ENCODE measurements at places on chromosomes 13 and 19.

- H3K27me3 ChIP-seq = no peaks in the 10 kb centered on the region
- peaks cover 14% of the 10 kb centered on the region for H3K4me1 ChIP-seq
- no peaks in the 10 kb centered on the region for H3K36me3 ChIP-seq
Measured at GRCh38 chr13:94234738-94235137, 244.7 kb downstream of the DCT start.

DNA sequence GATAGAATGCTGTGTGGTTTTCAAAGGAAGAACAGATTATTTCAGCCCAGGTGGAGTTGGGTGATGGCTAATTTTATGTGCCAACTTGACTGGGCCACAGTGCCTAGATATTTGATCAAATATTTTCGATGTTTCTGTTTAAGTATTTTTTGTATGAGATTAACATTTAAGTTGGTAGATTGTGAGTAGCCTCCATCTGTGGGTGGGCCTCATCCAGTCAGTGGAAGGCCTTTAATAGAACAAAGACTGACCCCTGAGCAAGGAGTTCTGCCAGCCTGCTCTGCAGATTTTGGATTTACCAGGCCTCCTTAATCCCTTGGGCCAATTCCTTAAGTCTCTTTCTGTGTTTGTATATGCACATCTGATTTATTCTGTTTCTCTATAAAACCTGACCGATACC, 13.9 kb downstream of the LSM14A start:
- peaks cover 19% of the 10 kb centered on the region for H3K36me3 ChIP-seq
- H3K4me3 ChIP-seq = no peak overlapping the region
- H3K27ac ChIP-seq = no peak overlapping the region

- H3K27me3 ChIP-seq = peaks cover 3% of the 10 kb centered on the region
- H3K4me1 ChIP-seq = peaks cover 23% of the 10 kb centered on the region
- no peak for DNase-seq
- H3K4me3 ChIP-seq = no peak overlapping the region
Measured at GRCh38 chr13:45299194-45299593, 41.8 kb downstream of the TPT1 start.

- H3K27ac ChIP-seq = no peak overlapping the region
- no peaks in the 10 kb centered on the region for H3K4me1 ChIP-seq
- DNase-seq = no peak
- no peaks in the 10 kb centered on the region for H3K27me3 ChIP-seq
- no peaks in the 10 kb centered on the region for H3K36me3 ChIP-seq
- no peak overlapping the region for H3K4me3 ChIP-seq
Measured at GRCh38 chr13:100040196-100040595, 48.7 kb upstream of the PCCA start.

GRCh38 chr13:46607768-46608564, 55.0 kb downstream of the LRCH1 start:
- no peaks in the 10 kb centered on the region for H3K36me3 ChIP-seq
- peaks cover 33% of the 10 kb centered on the region for H3K4me1 ChIP-seq
- H3K27ac ChIP-seq = no peak overlapping the region
- H3K4me3 ChIP-seq = no peak overlapping the region
- no peak for DNase-seq
- H3K27me3 ChIP-seq = no peaks in the 10 kb centered on the region

DNA sequence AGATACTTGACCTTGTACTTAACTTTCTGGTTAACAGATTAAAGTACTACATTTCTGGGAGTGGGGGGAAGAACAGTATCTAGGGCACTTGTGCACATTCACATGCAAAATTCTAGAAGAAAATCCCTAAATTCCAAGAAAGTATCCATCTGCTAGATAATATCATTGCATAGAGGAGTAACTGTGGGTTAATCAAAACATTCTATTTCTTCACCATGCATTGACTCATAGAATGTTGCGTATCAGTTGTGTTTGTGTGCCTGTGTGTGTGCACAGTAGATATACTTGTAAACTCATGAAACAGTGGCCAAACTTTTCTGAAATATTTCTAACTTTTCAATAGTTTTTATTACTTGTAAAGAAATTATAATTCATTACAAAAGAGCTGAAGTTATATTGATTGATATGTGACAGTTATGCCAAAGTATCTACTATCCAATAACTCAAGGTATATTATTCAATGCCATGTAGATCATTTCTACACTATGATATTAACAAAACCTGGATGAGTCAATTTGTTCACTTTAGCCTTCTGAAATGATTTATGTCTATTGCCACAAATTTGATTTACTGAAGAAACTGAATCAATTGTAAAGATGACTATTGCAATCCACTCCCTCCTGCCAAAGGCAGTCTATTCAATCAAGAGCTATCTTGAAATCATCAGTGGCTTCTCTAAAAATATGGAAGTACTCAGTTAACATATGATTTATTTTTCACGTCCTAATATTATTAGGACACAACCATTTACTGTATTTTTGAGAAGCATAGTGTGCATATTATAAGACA, 756.7 kb upstream of the ARGLU1 start:
- H3K27me3 ChIP-seq = no peaks in the 10 kb centered on the region
- H3K27ac ChIP-seq = no peak overlapping the region
- no peaks in the 10 kb centered on the region for H3K4me1 ChIP-seq
- no peak for DNase-seq

DNA sequence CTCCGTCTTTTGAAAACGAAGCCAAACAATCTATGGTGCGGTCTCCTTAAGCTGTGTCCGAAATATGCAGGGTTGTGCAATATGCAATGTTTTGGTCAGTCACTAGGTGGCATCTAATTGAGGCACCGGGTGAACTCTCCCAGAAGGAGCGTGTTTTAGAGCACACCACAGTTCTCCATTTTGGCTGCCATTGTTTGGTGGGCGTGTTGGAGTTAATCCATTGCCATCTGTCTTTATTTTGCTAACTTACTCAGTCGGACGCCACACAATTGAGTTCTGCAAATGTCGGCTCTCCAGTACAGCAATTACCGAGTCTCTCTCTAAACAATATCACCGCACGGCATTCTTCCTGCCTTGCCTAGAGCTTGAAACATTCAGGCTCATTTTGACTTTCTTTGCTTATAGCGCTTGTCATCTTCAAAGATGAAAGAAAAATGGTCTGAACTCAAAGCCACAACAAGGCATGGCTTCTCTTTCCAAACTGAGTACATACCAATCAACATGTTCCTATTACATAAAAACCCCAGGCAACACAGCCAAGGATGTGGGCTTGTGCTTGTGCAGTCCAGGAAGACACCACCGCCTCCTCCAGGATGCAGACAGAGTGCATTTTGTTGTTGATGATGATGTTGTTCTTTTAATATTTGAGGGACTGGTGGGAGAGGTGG, 182.0 kb upstream of the SERP2 start:
- no peak overlapping the region for H3K4me3 ChIP-seq
- H3K27me3 ChIP-seq = peaks cover 61% of the 10 kb centered on the region
- peaks cover 16% of the 10 kb centered on the region for H3K4me1 ChIP-seq
- DNase-seq = peak; percentile 19

DNA sequence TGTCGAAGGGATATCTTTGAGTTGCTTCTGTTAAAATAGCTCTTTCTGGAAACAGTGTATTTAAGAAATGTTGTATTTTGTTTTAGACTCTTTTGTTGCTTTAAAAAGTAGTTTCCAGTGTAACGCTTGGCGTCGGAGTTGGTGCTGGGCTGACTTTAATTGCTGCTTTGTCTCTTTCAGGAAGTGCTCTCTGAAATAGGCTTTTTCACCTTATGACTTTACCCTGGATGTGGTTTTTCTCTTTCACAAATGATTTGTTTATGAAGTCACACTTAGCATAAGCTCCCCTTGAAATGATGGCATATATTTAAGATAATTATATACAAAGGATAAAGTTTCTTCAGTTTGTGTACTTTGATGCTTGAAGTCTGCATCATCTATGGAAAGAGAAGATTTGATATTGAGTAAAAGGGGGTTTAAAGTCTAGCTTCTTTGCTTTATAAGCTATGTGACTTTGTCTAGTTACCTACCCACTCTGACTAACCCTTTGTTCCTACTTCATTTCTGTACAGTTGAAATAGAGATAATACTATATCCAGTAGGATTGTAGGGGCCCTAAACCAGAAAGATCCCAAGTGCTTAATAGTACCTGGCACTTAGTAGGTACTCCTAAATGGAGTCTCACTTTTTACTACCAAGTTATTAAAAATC, at the start of gene GPR18:
TSS of gene GPR18 (minus strand) at position 170 of the 651 bp plus-strand sequence. CDS start 2,507 bp downstream, outside the sequence.
- peak within 1 kb of the TSS; percentile 92 for H3K4me3 ChIP-seq
- H3K36me3 ChIP-seq = peaks cover 37% of the 10 kb centered on the region
- DNase-seq = no peak

GRCh38 chr19:28075229-28075628, 1137.7 kb downstream of the UQCRFS1 start:
- no peak overlapping the region for H3K4me3 ChIP-seq
- no peaks in the 10 kb centered on the region for H3K36me3 ChIP-seq
- H3K27ac ChIP-seq = no peak overlapping the region
- DNase-seq = no peak
- no peaks in the 10 kb centered on the region for H3K4me1 ChIP-seq

DNA sequence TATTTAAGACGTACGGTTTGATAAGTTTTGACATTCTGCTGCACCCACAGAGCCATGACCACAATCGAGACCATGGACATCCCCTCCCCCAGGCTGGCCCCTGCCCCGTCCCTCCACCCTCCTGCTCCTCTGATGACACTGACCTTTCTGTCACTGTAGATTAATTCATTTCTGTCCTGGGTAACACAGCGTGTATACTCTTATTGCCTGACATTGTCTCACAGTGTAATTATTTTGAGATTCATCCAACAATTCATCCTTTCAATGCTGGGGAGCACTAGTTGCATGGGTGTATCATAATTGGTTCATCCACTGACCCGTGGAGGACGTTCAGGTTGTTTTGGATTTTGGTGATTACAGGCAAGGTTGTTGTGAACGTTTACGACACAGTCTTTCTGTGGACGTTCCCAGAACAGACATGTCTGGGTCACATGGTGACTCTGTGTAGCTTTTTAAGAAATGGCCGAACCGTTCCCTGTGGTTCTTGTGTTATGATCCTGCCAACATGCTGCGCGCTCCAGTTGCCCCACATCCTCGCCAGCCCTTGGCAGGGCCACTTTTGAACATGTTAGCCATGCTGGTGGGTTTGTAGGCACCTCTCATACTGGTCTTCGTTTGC, 41.9 kb downstream of the C13orf46 start:
- no peaks in the 10 kb centered on the region for H3K36me3 ChIP-seq
- H3K4me3 ChIP-seq = no peak overlapping the region
- peaks cover 26% of the 10 kb centered on the region for H3K27me3 ChIP-seq
- DNase-seq = no peak
- H3K27ac ChIP-seq = no peak overlapping the region
- H3K4me1 ChIP-seq = peaks cover 11% of the 10 kb centered on the region

DNA sequence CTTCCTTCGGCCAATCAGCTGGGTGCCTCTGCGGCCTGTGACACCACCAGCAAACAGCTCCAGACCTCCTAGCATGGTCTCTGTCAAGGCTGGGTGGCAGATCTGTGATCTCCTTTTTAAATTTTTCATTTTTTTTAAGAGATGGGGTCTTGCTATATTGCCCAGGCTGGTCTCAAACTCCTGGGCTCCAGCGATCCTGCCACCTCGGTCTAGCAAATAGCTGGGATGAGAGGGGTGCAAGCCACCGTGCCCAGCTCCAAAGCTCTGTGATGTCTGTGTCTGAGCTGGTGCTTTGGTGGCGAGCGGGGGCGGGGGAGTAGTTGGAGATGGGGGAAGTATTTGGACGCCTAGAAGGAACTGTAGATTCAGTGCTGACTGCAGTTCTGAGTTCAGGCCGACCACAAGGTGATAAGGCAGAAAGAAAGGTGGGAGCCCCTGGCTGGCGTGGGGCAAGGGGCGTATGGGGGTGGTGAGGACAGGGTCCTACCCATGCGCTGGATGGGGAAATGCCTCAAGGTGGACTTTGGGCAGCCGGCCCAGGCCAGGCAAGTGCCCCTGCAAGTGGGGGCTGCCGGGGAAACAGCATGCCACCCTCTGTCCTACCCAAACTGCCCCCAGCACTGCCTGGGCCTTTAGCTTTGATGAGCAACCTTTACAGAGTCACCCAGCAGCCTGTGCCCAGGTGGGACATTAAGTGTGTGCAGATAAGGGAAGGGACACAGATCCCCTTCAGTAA, 5.5 kb downstream of the DPP9 start:
- H3K27me3 ChIP-seq = no peaks in the 10 kb centered on the region
- H3K4me1 ChIP-seq = peaks cover 8% of the 10 kb centered on the region
- no peak overlapping the region for H3K4me3 ChIP-seq
- H3K27ac ChIP-seq = no peak overlapping the region
- peaks cover 44% of the 10 kb centered on the region for H3K36me3 ChIP-seq

- no peak for DNase-seq
- no peak overlapping the region for H3K4me3 ChIP-seq
- no peak overlapping the region for H3K27ac ChIP-seq
Measured at GRCh38 chr13:53890696-53891095, 862.1 kb downstream of the OLFM4 start.

GRCh38 chr13:33392794-33393405, 107.3 kb upstream of the STARD13 start:
- no peak overlapping the region for H3K27ac ChIP-seq
- no peaks in the 10 kb centered on the region for H3K36me3 ChIP-seq
- H3K27me3 ChIP-seq = no peaks in the 10 kb centered on the region
- H3K4me1 ChIP-seq = no peaks in the 10 kb centered on the region
- no peak for DNase-seq

- no peaks in the 10 kb centered on the region for H3K27me3 ChIP-seq
- H3K36me3 ChIP-seq = no peaks in the 10 kb centered on the region
- no peak for DNase-seq
- H3K4me1 ChIP-seq = no peaks in the 10 kb centered on the region
- no peak overlapping the region for H3K27ac ChIP-seq
Measured at GRCh38 chr13:89796196-89796595, 1551.3 kb upstream of the MIR17HG start.

DNA sequence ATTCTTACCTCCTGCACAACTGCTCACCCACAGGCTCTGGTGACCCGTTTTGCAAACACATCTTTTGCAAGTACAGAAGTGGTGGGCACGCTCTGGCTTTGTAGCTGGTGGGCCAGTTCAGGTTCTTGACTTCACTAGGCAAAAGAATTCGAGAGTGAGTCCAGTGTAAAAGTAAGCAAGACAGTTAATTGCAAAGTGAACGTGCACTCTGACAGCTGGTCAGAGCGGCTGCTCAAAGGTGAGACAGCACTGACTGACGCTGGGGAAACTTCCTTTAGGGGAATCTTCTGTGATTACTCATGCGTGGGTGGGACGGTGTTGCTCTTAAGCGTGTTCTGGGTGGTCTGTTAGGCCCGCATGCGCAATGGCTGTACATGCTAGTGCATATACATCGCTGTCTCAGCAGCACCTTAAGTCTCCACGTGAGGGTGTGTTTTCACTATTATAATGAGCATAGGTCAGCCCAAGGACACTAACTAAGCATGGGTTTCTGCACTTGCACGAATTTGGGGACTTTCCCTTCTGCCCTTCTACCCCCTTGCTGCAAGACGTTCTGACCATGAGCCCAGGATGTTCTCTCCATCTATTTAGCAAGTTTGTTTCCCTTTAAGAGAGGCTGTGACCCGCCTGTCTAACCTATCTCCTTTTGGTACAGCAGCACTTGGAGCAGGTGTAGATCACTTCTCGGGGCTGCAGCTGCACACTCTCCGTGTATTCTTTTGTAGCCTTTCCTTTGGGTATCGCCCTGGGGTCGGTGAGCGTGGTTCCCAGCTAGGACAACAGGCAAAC, 30.2 kb upstream of the CD33 start:
- H3K36me3 ChIP-seq = no peaks in the 10 kb centered on the region
- H3K27ac ChIP-seq = no peak overlapping the region
- H3K4me1 ChIP-seq = peaks cover 10% of the 10 kb centered on the region
- H3K27me3 ChIP-seq = peaks cover 2% of the 10 kb centered on the region
- no peak overlapping the region for H3K4me3 ChIP-seq

Data from T-helper 2 cell treated with Interferon-gamma antibody and Interleukin-4, amounts not matched to agents 5 μg/mL and 100 μg/mL, for 36 hours (primary cell).